NB4 (cell line): ENCODE measurements at places on chromosomes 16 and 17.

- peak; percentile 24 for DNase-seq
Observed at GRCh38 chr16:4019371-4019791, 96.9 kb downstream of the ADCY9 start.

DNA sequence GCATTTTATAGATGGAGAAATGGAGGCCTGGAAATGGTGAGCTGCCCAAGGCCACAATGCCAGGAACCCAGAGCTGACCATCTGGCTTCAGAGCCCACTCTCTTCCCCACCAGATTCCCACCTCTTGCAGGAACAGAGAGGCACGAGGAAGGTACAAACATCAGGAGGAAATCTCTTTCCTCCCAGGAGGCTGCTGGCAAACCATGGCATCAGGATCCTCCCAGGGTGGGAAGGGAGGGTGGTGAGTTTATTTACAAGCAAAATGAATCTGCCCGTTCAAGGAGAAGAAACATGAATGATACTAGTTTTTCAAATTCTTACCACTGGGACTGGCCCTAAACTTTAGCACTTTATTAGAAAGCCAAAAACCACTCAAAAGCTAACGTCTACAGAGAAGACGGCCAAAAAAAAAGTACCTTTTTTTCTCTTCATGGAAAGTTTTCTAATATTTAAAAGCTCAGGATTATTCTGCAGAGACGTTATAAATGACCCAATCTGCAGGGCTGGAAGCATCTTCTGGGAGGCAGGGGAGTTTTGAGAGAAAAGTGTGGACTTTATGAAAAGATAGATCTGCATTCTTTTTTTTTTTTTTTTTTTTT is 79.1 kb downstream of the NXN start:
- no peak for DNase-seq

- DNase-seq: peak; percentile 29
Observed at GRCh38 chr17:29616300-29617048, 6.2 kb downstream of the CORO6 start.

GRCh38 chr17:30323895-30324319 is 9.9 kb downstream of the TMIGD1 start:
- peak; percentile 78 for DNase-seq

DNA sequence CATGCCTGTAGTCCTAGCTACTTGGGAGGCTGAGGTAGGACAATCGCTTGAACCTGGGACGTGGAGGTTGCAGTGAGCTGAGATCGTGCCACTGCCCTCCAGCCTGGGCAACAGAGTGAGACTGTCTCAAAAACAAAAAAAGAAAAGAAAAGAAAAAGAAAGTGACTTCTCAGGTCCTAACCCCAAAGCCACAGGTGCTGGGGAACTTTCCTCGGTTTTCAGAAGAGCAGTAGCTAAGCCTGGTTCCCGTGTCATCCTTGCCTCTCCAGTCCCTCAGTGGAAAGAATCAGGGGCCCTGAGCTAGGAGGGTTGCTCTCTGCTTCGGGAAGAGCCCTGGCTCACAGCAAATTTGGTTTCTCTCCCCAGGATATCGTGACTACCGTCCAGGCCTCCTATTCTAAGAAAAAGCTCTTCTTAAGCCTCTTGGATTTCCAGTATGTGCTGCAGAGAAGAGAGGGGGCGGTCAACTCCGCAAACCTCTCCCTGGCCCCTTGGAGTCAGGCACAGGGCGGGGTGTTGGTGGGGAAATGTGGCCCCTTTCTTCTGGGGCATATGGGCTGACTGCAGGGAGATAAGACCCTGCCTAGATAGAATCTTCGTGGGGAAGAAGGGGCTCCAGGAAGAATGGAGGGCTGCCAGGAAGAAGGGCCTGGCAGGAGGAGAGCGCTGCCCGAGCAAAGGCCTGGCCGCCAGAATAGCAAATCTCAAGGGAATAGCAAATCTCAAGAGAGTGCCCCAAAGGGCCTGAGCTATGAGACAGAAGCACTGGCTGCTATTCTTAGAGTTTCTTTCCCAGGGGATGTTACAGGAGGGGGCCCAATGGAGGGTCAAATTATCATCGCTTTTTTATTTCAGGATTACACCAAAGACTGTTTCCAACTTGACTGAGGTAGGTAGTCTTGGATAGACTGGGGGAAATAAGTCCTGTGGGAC is 8.3 kb upstream of the NLRC5 start:
- DNase-seq: peak; percentile 85

DNA sequence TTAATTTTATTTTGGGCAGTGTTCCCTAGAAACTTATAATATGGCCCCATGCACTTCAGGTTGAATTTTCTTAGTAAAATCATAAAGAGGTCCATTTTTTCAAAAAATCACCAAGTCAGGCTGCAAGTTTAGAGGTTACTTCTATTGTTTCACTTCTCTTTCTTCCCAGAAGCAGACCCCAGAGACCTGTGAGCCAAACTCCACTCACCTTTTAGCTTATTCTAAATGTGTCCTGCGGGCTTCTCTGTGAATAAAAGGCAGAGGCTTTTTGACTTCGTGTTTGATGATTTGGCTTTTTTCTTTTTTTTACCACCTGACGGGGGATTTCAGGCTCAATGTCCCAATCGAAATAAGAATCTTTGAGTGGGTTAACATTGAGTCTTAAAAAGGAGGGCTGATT is 7.4 kb downstream of the PRKCB start:
- no peak for DNase-seq

- DNase-seq: no peak
Observed at GRCh38 chr16:70294385-70295025, 4.5 kb upstream of the DDX19B start.

DNA sequence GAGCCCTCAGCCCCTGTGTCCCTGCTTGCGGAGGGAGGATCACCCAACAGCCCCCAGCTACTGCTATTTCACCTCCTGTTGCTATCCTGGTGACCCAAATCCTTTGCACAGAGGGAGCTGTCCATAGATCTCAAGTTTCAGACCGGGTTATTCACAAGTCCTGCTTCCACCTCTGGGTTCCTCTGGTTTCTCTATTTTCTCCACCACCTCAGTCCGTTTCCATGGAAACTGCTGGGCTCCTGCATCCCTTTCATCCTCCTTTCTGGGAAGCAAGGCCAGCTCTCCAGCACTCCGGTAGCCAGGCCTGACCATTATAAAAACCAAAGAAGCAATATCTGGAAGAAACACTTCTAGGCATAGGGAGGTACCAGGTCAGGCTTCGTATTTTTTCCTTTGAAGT is 4.8 kb upstream of the CALB2 start:
- no peak for DNase-seq

GRCh38 chr16:73858326-73858725 is 438.3 kb upstream of the PSMD7 start:
- DNase-seq: no peak

GRCh38 chr16:3577302-3577752 is at the start of gene NLRC3:
Gene NLRC3 (minus strand): TSS chr16:3577403. CDS start chr16:3565036, 12,367 bp downstream.
- DNase-seq: peak; percentile 89

GRCh38 chr16:6574146-6574545 is 758.5 kb upstream of the RBFOX1 start:
- DNase-seq: no peak

DNA sequence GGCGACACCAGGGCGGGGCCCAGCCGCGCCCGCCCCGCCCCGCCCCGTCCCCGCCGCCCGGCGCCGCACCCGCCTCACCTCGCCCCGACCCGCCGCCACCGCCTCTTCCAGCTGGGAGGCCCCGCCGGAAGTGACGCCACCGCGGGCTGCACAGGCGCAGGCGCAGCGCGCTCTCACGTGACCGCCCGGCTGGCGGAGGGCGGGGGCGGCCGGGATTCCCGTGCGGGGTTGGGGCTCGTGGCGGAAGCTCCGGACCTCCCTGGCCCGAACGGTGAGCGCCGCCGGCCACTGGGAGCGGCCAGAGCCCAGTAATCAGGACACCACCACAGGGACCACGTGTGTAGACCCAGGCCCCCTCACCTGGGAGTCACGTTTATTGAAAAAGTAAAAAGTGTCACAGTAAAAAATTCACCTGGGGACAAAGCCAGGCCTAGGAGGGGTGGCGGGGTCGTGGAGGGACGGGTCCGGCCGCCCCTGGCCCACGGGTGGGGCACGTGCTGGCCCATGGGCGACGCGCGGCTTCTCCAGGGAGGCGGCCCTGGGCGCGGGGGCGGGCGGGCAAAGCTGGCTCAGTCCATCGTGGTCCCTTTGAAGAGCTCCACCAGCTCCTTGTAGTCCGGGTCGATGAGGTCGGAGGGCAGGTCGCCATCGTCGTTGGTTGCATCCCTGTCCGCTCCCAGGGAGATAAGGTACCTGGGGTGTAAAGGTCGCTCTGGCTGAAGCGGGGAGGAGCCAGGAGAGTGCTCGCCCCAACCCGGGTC is at the start of gene MCRIP1:
TSS of gene MCRIP1 (minus strand) at position 132 of the 761 bp plus-strand sequence. CDS start 8,785 bp downstream, outside the sequence.
- DNase-seq: peak; percentile 95

- DNase-seq: peak; percentile 83
Observed at GRCh38 chr17:63622574-63623390, 565 bp downstream of the MAP3K3 start.

DNA sequence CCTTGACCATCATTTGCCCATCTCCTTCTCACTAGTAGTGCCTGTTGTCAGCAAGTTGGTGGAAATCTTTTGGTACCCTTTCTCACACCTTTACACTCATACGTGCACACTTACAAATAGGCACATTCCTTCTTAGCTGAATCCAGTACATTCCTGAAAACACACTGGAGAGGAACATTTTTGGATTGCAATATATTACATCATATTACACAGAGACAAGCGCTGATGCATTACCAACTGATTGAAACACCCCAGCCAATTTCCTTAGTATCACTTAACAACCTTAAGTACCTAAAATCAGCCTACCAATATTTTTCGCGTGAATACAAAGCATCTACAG is 64.1 kb downstream of the PLCG2 start:
- no peak for DNase-seq

GRCh38 chr16:49937886-49938285 is 82.0 kb upstream of the ZNF423 start:
- no peak for DNase-seq

- DNase-seq: no peak
Observed at GRCh38 chr17:55363033-55363432, 58.6 kb downstream of the MMD start.

GRCh38 chr16:27650073-27650701 is 100.2 kb downstream of the KATNIP start:
- DNase-seq: no peak

- no peak for DNase-seq
Observed at GRCh38 chr16:56744996-56745640, 15.2 kb downstream of the NUP93 start.

DNA sequence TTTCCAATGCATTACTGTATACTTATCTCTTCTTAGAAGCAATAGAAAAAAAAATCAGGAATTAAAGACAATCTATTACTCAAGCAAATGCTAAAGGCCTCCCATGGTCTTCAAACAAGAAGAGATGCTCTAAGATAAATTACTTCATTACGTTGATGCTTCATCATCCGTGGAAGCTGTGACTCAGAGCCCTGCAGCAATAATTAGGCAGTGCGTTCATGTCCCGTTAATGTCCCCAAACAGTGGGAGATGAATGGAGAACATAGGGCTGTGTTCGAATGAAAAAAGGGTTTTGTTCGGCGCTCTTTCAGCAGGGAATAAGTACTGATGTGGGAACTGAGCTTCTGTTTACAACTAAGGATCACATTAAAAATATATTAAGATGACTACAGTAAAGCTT is 15.9 kb upstream of the PDXDC1 start:
- no peak for DNase-seq

DNA sequence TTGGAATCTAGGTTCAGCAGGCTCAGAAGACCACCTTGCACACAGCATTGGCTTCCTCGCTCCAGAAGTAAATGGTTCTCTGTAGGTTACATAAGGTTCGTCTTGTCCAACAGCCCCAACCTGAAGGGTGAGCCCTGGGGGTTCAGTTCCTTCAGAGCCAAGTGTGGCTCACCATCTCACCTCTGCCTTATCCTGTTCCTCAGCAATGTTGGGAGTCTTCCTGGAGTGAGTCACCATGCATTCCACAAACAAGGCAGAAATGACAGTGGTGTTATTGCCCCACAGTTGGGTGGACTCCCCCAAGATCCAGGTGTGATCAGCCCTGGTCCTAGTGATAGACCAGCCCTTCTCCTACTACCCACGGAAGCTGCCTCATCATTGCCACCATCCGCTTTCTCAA is 26.8 kb upstream of the SMPD3 start:
- no peak for DNase-seq

DNA sequence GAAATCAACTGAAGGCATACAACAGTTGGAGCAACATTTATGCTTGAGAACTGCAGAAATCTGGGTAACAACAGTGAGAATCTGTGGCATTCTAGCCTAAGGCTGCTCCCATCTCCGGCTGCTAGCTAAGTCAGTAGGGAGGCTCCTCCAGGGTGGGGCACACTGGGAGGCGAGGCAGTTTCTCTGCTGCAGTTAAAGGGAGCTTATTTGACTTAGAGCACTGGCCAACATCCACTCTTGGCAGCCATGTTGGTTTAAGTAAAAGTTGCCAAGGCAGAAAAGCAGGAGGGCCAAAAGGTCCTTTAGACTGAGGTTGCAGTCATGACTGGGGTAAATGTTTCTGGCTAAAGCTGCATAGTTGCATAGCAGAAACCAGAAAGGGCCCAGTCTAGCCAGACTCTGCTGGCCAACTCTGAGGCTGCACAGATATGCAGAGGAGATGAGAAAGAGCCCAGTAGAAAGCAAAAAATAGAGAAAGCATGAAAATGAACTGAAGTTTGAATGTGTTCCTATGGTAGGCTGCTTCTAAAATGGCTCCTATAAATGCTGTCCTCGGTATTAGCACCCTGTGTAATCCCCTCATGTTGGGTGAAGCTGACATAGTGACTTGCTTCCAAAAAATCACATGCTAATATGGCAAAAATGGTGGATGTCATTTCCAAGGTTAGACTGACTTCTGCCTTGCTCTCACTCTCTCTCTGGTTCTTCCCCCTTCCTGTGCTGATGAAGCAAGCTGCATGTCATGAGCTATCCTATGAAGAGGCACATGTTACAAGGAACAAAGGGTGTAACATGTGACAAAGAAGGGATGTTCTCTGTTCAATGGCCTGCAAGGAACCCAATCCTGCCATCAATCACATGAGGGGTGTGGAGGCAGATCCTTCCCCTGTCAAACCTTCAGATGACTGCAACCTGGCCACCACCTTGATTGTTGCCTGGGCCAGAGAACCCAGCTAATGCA is 3.7 kb upstream of the C16orf78 start:
- DNase-seq: no peak

- DNase-seq: no peak
Observed at GRCh38 chr16:97822-98221, 19.8 kb downstream of the MPG start.

DNA sequence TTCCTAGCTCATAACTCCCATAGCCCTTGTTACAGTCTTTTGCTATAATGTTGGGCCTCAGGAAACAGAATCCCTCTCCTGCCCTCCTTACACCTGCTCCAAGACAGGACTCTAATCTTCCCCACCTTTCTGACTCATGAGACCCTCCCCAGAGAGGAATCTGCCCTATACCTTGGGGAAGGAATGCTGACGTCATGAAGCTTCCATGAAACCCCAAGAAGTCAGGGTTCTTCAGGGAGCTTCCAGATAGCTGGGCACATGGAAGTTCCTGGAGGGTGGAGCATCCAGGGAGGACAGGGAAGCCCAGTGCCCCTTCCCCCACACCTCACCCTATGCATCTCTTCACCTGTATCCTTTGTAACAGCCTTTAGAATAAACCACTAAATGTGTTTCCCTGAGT is 285.7 kb downstream of the SOX9 start:
- DNase-seq: no peak
